IPS-NIHi11 (cell line): ENCODE measurements at places on chromosomes 7 and 10.
A peak's percentile ranks its signal among the peaks of the same experiment; 100 is the strongest.

DNA sequence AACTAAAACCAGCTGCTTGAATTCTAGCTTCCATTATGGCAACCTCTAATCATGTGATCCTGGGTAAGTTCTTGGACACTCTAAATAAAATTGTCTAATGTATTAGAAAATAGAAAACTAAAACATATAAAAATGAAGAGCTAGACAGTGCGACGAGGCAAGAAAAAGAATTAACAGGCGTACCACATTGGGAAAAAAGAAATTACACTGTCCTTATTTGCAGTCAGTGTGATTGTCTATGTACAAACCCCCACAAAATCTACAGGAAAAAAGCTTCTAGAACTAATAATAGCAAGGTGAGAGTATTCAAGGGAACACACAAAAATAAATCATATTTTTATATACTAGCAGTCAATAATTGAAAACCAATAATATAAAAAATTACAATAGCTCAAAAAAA lies 625.6 kb upstream of the MKI67 start:
- DNase-seq, result no peak

DNA sequence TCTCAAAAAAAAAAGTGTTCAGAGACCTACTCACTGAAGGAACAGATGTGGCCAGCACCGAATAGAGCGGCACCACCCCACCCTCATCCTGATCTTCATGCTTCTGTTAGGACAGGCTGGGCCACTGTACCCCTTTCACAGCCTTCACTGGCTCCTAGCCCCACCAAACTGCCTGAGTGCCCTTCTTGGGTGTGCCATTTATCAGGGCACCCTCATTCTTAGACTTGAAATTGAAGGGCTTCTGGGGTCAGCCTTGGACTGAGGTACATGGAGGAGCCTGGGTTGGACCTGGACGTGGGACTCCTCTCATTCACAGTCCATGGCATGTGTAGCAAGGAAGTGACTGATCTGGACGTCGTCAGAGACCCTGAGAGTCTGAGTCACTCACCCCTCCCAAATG lies 190.3 kb downstream of the COBL start:
- DNase-seq, result no peak

GRCh38 chr7:50331564-50332208 lies 27.2 kb downstream of the IKZF1 start:
- DNase-seq, result no peak

DNA sequence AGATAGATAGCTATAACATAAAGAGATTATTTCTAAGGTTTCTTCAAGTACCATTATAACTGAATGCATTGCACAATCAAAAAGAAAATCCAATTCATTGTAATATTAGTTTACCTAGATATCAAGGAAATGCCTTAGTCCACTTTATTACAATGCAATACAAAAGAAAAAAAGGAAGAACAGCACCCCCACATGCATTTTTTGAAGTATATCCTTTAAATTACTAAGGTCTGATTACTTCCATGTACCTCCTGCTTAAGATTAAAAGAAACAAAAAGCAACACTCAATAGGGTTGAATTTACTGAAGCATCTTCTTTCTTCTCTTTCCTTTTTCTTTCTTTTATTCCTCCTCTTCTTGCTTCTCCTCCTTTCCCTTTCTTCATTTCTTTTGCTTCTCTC lies 973.8 kb upstream of the LRRTM3 start:
- DNase-seq, result no peak

DNA sequence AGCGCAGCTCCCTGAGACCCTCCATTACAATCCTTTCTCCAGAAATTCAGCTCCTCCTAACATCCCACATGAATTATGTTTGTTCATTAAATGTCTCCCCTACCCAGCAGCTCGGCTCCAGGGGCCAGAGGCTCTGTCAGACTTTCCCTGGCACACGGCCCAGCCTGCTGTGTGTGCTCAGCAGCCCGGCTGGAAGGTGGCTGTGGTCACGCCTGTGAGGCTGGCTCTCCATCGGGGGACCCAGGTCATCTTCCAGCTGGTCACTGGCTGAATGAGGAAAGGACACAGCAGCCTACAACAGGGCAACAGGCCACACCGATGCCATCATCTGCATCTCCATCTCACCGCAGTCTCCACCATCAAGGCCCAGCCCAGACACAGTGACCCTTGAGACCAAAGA lies 219.8 kb downstream of the MAD1L1 start:
- no peak for DNase-seq

DNA sequence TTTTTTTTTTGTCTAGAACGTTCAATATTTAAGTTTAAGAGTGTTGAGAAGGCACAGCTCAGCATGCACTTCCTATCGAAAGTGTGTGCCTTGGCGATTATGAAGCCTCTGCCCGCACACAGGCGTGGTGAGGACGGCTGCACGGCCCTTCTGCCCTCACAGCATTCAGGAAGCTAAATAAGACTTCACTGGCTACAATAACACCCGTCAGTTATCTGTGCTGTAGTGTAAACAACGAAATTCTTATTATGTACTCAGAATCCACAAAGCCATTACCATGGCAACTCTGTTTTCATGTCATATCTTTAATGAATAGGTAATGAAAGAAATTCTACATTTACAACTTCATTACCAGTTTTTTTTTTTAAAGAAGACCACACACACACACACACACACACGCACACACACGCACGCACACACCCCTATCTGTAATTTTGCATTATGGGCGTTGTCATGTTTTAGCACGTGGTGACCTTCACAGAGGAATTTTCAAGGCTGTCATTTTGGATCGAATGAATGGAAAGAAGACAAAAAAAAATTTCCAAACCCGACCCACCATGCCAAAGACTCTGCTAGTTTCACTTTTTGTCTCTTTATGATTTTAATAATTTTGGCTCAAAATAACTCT lies 254.8 kb upstream of the CTBP2 start:
- no peak for DNase-seq

DNA sequence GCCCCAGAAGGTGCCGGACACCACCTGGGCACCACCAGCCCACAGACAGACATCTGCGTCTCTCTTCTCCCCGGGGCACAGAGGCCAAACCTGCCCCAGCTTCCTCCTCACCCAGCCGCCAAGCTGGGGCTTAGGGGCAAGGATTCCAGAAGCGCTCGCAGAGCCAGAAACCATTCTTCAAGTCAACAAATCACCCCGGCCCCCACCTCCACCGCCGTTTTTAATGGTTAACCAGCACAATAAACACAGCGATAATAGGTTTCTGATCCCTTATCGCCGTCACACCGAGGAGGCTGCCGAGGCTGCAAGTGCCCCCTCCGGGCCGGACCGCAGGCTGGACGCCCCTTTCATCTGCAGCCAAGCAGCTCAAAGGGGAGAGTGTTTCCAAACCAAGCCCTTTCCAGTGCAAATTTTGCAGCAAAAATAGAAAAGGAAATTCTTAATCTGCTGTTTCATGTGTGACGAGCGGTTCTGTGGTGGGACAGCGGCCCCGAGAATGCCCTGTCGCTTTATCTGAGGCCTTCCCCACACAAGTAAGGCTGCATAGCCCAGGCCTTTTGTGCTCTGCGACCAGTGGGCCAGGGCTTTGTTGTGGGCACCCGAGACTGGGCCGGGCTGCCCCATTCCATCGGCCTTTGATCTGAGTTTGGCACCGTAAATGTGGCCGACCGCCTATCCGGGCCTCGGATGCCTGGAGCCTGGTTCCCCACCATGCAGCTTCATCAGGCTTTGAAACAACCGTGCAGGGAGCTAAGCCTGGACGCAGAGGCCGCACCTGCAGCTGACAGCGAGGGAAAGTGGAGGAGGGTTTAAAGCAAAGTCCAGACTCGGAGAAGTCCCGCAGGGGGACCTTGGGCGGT lies 83.2 kb downstream of the FOXL3 start:
- peak; percentile 46 for DNase-seq

GRCh38 chr10:50527442-50528043 lies 96.2 kb downstream of the SGMS1 start:
- DNase-seq, result no peak

DNA sequence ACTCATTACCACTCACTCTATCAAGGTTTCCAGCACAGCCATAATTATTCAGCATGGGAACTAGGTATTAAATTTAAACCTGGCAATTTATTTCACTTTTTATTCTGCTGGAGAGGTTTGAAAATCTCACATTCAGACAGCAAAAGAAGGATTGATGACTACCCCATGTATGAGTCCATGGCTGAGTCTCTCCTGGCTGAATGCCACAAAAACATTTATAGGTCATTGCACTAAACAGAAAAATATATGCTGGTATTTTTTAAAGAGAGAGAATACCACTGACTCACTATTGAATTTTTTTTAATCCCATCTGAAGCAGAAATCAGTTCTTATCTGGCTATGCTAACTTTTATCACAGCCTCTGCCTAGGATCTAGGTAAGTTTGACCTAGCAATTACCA lies 336.3 kb downstream of the PPP1R3A start:
- no peak for DNase-seq

DNA sequence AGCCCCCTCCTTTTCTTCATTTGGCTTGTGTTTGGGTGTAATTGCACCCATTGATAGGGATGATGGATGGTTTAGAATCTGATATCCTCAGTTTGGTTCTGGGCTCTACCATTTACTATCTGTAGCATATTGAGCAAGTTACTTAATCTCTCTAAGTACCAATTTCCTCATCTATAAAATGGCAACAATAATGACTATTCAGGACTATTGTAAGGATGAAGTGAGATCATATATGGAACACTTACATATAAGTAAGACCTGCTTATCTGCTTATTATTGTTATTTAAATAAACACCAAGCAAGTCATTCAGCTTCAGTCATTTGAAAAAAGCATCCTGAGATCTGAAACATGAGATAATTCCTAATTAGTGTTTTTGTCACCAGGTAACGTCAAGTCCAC lies 127.0 kb downstream of the SEC23IP start:
- DNase-seq, result no peak

- no peak for DNase-seq
Observed at GRCh38 chr7:134193240-134193639, 66.1 kb downstream of the LRGUK start.
